Fibroblast of gingiva (primary cell): ENCODE measurements at places on chromosomes 1 and 21.

DNA sequence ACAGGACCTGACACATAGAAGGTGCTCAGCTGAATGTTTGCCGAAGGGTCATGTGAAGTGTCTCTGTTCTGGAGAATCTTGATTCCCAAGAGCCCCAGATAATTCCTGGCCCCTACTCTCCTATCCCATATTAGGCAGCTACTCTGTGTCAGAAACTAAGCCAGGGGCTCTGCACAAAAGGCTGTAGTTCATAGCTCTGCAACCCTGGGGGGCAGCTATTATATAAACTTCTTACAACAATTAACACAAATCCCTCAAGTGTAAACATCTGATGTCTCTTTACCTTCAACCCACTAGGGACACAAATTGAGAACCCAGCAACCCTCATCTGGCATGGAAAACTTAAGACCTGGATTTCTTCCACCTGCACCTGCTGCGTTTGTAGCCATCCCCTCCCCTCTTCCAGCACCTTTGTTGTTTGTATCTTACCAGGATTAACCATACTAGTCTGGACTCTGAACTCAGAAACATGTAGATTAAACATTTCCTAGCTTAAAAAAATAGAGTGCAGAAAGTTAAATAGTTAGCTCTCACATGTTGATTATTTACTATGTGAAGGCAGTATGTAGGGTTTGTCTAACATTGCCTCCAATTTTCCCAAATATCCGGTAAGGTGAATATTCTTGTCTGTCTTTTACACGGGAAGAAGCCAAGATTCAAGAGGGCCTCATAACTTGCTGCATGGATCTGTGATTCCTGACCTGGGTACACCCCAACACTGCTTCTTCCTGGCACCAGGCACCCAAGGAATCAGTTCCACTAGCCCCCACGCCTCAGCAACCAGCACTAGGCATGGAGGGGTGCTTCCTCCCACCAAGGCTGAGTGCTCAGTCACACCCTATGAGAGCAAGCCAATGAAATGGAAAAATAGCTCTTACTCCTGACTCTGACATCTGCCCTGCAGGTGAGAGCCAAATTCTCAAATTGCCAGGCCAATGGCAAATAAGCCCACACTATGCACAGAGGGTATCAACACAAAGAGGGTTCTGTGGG lies 220.7 kb upstream of the HOOK1 start:
- no peak for DNase-seq

GRCh38 chr1:246384616-246385015 lies 122.5 kb downstream of the SMYD3 start:
- DNase-seq, result no peak

DNA sequence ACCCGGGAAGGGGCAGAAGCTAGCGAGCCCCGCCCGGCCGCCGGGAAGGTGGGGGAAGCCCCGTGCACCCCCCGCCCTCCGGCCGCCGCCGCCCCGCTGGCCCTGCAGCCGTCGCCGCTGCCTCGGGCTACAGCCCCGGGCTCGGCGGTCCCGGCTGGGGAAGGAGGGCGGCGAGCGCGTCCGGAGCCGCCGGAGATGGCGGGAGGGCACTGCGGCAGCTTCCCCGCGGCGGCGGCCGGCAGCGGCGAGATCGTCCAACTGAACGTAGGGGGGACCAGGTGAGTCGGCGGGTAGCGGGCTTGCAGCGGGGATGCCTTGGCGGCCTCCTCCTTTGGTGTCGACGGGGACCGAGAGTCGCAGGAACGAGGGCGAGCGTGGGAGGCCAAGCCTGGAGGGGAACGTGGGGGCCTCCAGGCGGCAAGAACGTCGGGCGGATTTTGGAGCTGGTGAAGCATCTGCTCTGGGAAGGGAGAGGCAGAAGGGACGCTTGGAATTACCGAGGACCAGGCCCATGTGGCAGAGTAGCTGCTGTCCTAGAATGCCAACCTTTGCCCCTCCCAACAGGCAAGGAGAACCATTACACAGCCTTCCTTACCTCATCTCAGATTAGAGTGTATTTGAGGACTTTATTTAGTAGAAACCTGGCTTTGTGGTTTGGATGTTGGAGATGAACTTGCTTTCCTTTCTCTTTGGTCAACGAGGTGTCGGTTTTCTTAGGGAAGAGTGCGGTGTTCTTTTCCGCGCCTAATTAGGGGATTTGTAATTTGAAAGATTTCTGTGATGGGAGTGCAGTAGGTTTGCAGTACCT lies 591 bp downstream of the KCTD3 start:
- DNase-seq, result peak; percentile 57

DNA sequence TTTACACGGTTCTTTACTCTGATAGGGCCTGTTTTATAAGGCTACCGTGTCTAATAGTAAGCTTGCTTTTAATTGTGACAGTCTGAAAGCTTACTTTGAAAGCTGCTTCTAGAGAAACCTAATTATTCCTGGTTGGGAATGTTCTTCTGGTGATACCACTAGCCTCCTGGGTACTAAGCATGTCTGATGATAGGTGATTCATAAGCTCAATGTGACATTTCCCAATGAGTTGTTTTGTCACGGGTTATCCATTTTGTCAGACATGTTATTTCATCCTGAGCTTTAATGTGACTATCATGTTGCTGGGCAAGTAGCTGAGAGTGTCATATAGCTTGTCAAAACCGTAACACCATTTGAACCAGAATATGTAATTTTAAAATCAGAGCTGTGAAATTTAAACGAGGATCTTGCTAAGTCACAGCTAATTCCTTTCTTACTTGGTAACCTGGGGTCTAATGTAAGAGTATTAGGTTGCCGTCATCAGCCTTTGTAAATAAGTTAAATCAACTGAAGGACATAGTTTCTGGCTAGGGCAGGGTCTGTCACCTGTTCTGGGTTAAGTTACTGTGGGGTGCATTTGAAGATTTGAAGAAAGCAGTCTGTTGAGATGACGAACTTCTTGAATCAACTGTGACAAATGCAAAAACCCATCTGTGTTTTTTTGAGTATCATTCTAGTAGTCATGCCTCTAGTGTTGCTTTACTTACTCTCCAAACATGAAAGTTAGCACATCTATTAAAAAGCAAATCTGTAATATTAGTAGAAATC lies 529.2 kb downstream of the USP25 start:
- DNase-seq, result no peak

GRCh38 chr1:226135709-226136108 lies 50.8 kb downstream of the ACBD3 start:
- DNase-seq, result no peak

DNA sequence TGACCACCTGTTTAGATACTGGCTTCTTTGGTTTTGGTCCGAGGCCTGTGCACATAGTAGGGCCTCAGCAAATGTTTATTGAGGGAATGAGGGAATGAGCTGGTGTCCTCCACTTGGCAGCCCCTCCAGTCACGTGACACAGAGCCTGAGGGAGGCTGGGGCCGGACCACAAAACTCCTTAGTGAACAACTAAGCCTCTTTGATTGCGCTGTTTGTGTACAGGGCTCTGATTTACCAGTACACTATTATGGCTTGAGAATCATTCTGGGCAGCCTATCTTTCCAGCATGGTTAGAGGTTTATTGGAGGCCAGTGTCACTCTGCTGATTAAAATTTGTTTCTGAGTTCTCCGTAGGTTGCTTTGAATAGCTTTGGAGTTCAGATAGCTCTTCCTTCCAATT lies 10.2 kb upstream of the LRRN2 start:
- no peak for DNase-seq

GRCh38 chr1:6275826-6276782 lies 15.2 kb upstream of the GPR153 start:
- DNase-seq, result peak; percentile 74

DNA sequence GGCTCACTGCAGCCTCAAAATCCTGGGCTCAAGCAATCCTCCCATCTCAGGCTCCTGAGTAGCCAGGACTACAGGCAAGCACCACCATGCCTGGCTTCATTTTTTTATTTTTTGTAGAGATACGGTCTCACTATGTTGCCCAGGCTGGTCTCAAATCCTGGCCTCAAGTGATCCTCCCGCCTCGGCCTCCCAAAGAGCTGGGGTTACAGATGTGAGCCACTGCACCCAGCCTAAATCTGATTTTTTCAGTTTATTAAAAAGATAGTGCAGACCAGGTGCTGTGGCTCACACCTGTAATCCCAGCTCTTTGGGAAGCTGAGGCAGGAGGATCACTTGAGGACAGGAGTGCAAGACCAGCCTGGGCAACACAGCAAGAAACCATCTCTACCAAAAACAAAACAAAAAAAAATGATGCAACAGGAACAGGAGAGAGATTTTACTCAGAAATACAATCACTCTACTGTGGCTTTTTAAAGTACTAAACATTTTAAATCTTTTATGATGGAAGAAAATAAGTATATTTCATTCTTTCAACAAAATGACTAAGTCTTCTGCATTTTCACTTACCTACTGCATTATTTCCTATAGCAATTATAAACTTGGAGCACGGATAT lies 1.9 kb downstream of the PSMG1 start:
- no peak for DNase-seq

DNA sequence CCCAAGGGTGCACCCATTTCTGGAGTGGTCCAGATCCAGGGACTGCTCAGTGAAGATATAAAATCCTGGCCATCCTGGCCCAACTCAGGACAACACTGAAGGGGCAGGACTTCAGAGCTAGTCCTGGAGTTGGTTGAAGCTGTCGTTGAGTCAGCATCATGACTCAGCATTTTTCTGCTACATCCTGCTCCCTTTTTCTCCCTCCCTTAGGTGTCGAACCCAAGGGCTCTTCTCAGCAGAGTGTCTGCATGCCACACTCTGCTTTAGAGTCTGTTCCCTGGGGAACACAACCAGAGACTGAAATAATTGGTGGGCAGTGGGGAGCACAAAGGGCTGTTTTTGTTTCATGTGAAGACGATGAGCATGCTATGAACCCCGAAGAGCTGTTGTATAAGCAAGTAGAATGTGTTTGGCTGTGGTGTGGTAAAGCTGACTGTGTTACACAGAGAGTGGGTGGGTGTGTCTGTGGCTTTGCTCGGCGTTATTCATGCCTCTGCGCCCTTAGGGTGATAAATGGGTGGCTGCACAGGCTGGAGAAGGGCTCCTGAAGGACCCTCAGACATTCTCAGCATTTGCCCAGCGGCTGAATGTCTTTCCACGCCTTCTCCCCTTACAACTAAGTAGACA lies 167.2 kb downstream of the CYYR1 start:
- peak; percentile 80 for DNase-seq
